ENCODE measurements at places on chromosomes 1 and 21.

DNA sequence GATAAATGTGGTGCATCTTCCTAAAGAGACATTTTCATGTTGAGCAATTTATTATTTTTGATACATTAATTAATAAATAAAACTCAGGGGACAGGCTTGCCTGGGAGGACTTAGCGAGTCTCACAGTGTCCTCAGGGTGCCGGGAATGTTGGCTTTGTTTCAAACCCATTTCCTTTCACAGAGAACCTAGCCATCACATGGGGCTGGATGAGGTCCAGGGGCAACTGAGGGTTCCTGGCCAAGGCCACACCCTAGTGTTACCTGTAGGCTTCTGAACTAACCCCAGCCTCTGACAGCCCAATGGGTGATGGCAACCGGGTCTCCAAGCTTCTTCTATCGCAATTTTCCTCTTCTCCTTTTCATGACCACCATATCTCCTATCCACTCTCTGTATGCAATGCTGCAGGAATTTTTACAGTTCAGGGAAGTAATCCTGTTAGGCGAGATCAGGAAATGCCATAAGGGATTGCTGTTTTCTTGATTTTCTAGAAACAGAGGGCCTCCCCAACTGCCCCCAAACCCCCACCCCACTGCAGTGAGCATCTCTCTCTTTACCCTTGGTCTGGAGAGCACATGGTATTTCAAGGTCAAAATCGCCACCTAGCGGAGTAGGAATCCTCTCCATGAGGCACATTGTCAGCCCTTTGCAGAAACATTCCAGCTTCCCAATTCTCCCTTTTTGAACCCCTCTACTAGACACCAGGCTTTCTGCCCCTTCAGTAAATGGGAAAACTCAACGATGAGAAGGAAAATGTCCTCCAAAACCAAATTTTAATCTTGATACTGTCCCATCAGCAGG, 22.1 kb upstream of the SMYD3 start:
- no peak for DNase-seq

- no peak for DNase-seq
Observed at GRCh38 chr1:217407534-217408001, 223.3 kb downstream of the GPATCH2 start.

GRCh38 chr1:197750366-197750765, 24.9 kb downstream of the DENND1B start:
- DNase-seq: no peak

DNA sequence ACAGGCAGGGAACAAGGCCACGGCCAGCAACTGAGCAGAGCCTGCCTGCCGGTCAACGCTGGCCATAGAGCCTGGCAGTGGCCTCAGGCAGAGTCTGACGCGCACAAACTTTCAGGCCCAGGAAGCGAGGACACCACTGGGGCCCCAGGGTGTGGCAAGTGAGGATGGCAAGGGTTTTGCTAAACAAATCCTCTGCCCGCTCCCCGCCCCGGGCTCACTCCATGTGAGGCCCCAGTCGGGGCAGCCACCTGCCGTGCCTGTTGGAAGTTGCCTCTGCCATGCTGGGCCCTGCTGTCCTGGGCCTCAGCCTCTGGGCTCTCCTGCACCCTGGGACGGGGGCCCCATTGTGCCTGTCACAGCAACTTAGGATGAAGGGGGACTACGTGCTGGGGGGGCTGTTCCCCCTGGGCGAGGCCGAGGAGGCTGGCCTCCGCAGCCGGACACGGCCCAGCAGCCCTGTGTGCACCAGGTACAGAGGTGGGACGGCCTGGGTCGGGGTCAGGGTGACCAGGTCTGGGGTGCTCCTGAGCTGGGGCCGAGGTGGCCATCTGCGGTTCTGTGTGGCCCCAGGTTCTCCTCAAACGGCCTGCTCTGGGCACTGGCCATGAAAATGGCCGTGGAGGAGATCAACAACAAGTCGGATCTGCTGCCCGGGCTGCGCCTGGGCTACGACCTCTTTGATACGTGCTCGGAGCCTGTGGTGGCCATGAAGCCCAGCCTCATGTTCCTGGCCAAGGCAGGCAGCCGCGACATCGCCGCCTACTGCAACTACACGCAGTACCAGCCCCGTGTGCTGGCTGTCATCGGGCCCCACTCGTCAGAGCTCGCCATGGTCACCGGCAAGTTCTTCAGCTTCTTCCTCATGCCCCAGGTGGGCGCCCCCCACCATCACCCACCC, at the start of gene TAS1R3:
TSS of gene TAS1R3 (plus strand) at position 213 of the 898 bp plus-strand sequence. CDS start at position 279, 66 bp downstream.
- no peak for DNase-seq

DNA sequence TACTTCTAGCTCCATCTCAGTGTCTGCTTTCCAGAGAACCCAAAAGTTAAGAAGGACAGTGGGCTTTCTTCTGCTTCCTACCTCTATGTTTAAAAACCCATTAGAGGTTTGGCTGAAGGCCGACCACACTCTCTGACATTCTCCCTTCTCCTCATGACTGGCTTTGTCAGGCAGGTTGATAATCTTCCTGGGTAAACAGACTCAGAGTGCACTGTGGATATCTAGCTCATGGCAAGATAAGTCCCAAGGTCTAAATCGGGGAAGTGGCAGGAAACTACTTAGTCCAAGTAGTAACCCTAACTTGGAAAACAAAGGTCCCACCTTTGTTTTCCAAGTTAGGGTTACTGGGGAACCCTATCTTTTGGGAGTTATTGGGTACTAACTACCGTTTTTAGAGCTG, 161.9 kb upstream of the SPAG17 start:
- DNase-seq: no peak

- DNase-seq: no peak
Observed at GRCh38 chr1:91635763-91636162, 135.1 kb downstream of the CDC7 start.

- DNase-seq: no peak
Observed at GRCh38 chr1:201559679-201560162, 20.8 kb downstream of the NAV1 start.

GRCh38 chr1:211643324-211644212, 31.9 kb downstream of the NEK2 start:
- no peak for DNase-seq

DNA sequence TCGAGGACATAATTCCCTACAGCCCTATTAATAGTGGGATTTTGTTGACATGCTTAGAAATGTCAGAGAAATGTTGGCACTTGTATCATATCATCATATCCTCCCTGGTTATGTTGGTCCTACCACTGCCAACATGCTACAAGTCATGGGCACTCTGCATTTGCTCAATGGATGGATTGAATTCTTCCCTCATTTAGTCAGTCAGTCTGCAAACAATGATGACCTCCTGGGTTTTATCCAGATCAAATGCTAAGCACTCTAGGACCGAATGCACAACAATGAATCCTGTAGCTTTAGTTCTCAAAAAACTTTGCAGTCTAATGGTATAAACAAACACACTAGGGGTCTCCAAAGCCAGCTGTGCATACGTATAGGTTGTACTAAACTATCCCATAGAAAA, 357.2 kb upstream of the DPYD start:
- DNase-seq: no peak

DNA sequence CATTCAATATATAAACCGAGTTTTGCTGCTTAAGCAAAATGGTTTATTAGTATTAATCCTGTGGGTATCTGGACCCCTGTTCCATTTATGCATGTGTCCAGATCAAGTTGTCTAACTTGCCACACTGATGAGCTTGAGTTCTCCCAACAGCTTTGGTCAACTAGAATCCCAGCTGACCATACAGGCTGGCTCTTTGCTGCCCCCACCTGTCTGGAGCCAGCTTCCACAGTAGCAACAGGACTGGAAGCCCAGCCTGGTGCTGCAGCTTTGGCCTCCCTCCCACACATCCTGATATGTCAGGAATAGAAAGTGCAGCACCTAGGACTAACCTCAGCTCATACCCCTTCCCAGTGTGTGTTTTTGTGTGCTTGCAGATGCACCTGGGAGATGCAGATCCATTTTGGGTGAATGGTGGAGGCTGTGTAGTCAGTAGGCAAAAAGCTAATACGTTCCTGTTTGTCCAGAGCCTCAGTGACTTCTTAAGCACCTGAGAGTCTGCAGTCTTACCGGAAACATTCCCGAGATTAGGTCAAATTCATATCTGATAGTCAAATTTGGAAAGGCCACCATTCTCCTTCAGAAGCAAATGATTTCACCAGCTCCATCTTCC, 40.9 kb upstream of the BEND5 start:
- peak; percentile 49 for DNase-seq

DNA sequence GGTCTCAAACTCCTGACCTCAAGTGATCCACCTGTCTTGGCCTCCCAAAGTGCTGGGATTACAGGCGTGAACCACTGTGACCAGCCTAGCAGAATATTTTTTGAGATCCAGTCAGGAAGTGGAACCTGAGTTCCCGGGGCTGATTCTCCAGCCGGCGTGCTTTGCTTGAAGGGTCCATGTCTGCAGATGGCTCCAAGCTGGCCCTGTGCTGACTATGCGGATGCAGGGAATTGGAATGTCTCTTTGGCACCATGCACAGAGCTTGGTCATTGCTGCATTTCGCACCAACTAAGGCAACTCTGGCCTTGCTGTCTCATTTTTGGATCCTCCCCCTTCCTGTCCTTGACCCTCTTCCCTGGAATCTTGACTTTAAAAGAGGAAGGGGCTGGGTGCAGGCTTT, 28.1 kb downstream of the ARHGEF10L start:
- DNase-seq: no peak

DNA sequence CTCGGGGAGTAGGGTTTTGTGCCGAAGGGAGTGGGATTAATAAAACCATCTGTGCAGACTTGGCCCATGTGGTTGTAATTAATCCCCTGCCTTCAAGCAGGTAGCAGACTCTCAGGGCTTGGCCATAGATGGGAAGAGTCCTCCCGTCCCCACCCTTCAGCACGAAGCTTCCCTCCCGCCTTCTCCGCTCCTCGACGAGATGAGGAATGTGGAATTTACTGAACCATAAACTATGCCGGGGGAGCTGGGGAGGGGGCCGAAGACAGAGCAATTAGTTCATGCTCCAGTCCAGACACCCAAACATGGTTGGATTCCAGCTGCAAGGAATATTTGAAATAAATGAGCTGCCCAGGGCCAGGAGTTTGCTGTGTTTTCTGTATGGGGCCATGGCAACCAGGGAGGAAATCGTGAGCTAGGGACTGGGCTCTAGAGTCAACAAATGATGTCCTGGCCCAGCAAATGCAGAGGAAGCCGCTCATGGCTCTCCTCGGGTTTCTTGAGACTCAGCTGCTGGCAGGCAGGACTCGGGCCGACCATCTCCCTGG, 78.8 kb downstream of the SPSB1 start:
- DNase-seq: no peak

DNA sequence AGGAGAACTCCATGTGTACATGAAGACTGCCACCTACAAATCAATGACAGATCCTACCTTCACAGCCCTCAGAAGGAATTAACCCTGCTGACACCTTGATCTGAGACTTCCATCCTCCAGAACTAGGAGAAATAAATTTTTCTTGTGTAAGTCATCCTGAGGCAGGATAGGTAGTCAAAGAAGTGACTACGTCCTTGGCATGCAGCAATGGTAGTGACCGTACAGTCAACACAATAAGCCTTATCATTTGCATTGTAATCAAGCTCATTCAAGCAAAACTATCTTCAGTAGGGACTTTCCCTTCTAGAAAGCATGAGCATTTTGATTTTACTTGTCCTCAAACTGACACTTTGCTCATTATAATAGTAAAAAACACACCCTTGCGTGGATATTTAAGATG, 64.0 kb upstream of the KCNK1 start:
- DNase-seq: no peak

- no peak for DNase-seq
Observed at GRCh38 chr1:19477284-19478249, 7.8 kb downstream of the CAPZB start.

DNA sequence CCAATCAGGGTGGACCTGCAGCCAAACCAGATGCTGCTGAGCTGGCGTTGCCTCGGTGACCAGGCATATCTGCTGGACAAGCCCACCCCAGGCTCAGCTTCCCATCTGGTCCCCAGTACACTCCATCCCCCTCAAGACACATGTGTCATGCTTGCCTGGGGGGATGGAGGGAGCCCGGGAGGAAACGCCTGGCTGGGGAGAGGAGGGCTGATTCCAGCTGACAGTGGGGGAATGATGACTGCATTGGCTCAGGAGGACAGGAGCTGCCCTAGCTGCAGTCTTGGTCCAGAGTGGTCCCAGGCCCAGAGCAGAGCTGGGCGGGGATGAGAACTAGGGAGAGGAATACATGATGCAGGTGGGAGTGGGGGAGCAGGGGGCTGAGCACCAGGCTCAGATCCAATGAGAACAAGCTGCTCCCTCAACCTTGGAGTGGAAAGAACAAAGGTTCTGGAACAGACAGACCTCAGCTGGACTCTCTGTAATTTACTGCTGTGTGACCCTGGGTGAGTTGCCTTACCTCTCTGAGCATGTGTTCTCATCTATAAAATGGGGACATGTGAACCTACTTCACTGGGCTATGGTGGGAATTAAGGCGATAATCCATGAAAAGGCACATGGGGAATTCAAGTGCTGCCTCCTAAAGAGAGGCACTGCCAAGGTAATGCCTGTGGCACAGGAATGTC, 23.1 kb upstream of the ECE1 start:
- no peak for DNase-seq

- no peak for DNase-seq
Observed at GRCh38 chr1:153612755-153613331, at the start of gene S100A16. Gene S100A16, minus strand, starts transcription at chr1:153613137. Its CDS starts 4,986 bp downstream, at chr1:153608151.

GRCh38 chr1:173861731-173862145, 6.1 kb downstream of the GAS5 start:
- no peak for DNase-seq

DNA sequence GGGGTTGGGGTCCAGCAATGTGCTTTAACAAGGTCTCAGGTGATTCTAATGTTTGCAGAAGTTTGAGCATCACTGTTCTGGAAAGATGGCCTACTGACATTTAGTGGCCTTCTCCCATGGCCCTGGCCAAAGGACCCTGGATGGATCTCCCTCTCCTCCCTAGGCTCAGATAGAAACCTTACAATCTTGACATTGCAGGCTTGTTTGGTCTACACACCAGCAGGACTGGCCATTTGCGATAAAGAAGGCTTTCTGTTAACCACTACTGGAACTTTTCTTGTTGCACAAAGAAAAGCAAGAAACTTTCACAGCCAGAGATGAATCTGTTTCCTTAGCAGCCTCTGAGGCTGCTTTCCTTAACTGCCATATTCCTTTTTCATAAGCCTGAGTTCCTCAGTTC, 6.2 kb downstream of the DNALI1 start:
- DNase-seq: no peak

DNA sequence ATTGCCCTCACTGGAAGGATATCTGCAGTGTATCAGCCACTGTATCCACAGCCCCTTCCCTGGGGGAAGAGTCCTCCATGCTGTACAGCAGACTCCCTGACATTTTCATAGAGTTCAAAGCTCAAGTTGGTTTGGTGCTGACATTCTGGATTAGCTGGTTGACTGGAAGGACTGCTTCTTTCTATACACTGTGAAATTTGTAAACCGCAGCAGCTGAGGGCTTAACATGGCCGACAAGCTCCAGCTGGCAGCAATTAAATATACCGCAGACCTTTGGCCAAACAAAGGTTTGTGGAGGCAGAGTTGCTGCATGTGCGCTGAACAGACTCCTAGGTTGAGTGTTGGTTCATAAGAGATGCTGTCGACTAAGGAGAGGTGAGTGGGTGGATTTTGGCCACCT, 126.4 kb downstream of the DHRS3 start:
- no peak for DNase-seq

DNA sequence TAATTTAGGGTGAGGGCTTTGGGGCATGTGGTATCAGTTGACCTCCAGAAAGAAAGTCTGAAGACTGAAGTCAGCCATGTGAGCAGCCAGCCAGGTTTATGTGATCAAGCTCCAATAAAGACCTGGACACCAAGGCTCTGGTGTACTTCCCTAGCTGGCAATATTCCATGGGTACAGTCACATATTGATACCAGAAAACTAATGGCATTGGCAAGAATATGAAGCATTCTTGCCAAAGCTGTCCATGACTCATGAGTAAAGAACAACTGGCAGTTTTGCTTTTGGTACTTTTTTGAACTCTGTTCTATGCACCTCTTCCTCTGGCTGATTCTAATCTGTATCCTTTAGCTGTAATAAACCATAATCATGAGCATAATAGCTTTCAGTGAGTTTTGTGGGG, 415.3 kb upstream of the CAMK1G start:
- no peak for DNase-seq
